ENCODE measurements at places on chromosomes 13 and 19.

DNA sequence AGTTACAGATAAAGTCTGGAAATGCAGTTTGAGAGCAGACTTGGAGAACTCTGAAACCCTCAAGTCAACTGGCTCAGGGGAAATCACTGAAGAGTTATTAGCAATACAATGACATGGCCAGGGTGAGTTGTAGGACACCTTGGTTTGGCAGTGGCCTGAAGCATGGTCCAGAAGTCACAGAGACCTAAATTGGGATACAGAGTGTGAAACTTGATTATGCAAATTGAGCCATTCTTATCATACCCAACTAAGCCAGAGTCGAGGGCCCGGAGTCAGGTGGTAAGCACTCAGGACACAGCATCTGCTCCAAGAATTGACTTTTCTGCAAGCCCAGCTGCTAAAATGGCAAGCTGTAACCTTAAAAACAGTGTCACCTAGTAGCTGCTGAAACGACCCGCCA is 224.5 kb downstream of the DCLK1 start:
- DNase-seq, result no peak

- no peak for DNase-seq
These were observed 18.3 kb downstream of the ZNF77 start for GRCh38 chr19:2926341-2927031.

DNA sequence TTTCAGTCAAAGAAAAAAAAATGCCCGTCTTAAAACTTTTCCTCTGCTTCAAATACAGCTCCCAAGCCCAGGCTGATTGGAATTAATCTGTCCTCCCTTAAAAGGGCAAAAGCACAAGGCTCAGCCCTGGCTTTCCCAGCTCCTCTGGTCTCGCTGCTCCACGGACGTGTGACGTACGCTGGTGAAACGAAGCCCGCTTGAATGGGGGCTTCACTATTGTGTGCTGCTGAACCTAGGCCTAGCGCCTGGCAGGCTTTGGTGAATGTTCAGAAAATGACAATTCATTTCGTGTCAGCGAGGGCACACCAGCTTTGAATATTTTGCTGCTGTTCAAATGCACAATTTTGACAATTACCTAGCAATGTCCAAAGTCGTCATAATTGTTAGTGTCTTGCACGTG is 615 bp upstream of the ZNF135 start:
- no peak for DNase-seq

DNA sequence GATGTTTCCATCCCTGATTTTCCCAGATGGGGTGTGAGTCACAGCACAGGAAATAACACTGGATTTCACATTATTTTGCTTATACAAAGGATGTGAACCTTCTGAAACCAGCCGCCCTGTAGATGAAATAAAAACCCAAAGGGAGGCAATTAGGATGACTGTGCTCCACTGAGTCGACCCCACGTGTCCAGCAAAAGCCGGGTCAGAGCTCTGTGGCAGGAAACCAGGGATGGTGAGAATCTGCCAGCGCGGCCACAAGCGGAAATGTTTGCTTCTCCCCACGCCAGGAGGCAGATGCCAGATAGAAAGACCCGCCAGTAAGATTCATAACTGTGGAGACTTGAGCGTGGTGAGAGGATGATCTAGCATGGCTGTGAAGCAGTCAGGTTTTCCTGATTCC is 764.4 kb downstream of the LIG4 start:
- DNase-seq, result no peak

- DNase-seq, result no peak
These were observed 13.4 kb downstream of the THOP1 start for GRCh38 chr19:2798733-2799132.

DNA sequence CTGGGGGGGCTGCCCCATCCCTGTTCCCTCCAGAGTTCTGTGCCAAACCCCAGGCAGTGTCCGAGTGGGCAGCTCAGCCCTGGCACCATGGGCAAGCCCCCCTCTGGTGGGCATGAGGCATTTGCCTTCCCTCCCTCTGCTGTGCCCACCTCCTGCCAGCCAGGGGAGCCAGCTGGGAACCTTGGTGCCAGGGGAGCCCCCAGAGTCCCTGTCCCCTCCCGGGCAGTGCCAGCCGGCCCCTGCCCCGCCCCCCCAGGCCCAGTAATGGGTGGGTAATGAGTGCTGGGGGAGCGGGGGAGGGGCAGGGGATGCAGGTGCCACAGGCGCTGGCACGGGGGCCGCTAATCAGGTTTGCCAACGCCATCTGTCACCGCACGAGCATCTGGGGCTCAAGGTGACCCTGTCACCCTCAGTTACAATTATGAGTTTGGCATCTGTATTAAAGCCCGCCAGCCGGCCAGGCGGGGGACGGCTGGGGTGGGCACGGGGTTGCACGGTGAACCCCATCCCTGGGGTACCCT is 5.9 kb downstream of the DAND5 start:
- no peak for DNase-seq

GRCh38 chr13:103030776-103031175 is 35.4 kb downstream of the SLC10A2 start:
- no peak for DNase-seq

DNA sequence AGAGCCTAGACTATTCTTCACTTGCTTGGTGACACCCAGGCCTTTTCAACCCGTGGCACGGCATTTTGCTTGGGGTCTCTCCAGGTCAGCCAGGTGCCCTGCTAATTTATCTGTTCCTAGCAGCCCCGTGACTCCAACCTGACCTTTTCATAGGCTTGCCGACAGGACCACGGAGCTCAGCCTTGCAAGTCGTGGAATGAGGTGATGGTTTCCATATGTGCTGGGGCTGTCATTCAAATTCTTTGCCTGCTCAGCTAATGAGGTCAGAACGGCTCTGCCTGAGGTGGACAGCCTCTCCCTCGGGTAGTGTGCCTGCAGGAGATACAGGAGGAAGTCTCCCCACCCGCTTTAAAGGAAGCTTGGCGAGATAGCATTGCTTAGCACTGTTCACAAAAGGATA is 61.0 kb downstream of the SHISA2 start:
- no peak for DNase-seq

DNA sequence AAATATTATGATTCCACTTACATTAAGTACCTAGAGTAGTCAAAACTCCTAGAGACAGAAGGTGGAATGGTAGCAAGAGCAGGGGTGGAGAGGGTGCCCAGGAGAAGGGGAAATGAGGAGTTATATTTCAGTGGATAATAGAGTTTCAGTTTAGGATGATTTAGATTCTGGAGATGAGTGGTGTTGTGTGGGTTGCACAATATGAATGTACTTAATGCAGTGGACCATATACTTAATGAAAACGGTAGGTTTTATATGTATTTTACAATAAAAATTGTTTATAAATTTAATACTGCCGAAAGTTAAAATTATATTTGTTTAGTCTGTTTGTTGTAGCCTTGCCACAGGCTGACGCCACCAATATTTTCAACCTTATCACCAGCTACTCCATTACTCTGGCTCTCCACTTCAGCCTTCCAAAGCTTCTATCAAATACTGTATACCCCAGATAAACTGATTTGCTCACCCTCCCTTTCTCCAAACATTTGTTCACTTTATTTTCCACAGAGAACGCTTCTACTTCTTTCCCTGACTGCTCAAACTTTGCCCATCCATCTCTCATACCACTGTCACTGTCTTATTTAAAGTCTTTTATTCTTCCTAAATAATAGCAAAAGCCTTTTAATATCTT is 1.4 kb upstream of the RBM26 start:
- DNase-seq, result no peak

DNA sequence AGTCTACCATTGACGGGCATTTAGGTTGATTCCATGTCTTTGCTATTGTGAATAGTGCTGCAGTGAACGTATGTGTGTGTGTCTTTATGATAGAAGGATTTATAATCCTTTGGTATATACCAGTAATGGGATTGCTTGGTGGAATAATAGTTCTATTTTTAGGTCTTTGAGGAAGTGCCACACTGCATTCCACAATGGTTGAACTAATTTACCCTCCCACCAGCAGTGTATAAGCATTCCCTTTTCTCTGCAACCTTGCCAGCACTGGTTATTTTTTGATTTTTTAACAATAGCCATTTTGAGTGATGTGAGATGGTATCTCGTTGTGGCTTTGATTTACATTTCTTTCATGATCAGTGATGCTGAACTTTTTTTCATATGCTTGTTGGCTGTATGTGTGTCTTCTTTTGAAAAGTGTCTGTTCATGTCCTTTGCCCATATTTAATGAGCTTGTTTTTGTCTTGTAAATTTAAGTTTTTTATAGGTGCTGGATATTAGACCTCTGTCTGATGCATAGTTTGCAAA is 37.5 kb downstream of the RFC3 start:
- no peak for DNase-seq

DNA sequence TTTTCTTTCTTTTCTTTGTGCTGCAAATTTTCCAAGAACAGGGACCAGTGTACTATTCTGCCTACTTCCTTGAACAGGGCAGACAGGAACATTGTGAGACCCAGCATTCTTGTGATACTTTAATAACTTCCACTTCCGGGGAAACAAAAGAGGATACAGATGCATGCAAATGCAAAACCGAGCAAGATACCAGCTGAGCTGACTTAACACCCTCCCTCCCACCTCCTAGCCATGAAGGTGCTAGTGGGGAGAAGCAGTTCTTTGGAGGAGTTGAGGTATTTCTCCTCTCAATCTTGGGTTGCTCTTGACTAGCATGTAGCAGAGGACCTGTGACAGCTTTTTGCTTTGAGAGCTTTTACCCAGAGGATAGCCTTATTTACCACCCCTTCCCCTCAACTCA is 111.2 kb downstream of the KLF5 start:
- no peak for DNase-seq

GRCh38 chr13:76868371-76868770 is 17.8 kb downstream of the KCTD12 start:
- no peak for DNase-seq

GRCh38 chr19:9791552-9792205 is 23.1 kb upstream of the ZNF846 start:
- DNase-seq, result peak; percentile 85

- DNase-seq, result no peak
These were observed 2.5 kb downstream of the NAPA start for GRCh38 chr19:47512183-47512947.

- no peak for DNase-seq
These were observed 2.5 kb downstream of the ZNRF4 start for GRCh38 chr19:5457709-5458108.

- no peak for DNase-seq
These were observed 245.4 kb upstream of the SPRY2 start for GRCh38 chr13:80586356-80586755.

GRCh38 chr13:30744056-30744680 is 8.8 kb downstream of the ALOX5AP start:
- peak; percentile 94 for DNase-seq

GRCh38 chr13:80783926-80784565 is 443.1 kb upstream of the SPRY2 start:
- no peak for DNase-seq

DNA sequence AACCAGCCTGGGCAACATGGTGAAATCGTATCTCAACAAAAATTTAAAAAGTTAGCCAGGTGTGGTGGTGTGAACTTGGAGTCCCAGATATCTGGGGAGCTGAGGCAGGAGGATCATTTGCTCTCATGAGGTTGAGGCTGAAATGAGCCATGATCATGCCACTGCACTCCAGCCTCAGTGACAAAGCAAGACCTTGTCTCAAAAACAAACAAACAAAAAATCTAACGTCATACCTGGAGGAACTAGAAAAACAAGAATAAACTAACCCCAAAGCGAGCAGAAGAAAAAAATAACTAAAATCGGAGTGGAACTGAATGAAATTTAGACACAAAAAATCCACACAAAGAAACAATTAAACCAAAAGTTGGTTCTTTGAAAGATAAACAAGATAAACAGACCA is 1885.1 kb downstream of the OLFM4 start:
- no peak for DNase-seq

DNA sequence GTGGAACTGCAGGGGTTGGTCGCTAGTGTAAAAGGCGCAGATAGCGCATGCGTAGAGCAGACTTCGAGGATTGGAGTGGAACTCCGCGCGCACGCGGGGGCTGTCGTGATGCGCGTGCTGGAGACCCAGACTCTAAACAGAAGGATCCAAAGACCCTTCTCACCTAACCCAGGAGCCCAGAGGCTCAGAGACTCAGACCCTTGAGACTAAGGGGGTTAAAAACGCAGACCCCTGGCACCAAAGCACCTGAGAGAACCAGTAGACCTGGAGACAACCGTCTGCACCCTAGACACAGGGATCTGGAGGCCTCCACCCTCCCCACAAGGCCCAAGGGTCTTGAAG is 567 bp upstream of the CTU1 start:
- no peak for DNase-seq

GRCh38 chr19:41746593-41747227 is 8.6 kb upstream of the CEACAM6 start:
- peak; percentile 29 for DNase-seq

DNA sequence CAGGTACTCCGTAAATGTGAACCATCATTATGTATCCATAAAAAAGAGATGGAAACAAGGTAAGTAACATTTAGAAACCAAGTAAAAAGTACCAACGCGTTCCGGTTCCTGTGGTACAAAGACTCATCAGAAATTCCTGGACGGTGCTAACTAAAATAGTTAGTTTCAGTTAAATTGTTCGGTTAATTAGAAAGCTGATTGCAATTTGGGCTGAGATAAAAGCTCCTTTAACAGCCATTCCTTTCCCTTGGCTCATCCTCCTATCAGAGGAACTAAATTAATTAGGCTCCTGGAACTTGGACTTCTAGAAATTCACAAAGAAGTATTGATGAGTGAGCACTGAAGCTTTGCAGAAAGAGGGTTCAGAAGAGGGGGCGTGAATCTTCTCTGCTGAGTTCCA is 63.5 kb downstream of the SOX1 start:
- no peak for DNase-seq

DNA sequence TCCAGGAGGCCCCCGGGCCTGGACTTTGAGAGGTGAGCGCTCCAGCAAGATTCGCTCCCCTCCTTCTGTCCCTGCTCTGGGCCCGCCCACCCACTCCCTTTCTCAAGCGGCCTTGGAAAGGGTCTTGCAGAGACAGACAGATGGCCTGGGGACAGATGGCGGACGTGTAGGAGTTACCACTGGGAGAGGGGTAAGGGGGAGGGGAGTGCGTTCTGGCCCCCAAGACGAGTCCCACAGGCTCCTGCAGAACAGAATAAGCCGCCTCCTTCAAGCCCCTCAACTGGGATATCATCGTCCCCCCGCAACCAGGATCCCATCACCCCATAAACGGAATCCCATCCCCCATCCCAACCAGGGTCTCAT is 3.6 kb upstream of the TNFAIP8L1 start:
- DNase-seq, result no peak

- no peak for DNase-seq
These were observed 1416.8 kb downstream of the OLFM4 start for GRCh38 chr13:54445453-54445852.

- no peak for DNase-seq
These were observed 2.5 kb upstream of the UBE2M start for GRCh38 chr19:58560921-58561320.
